ENCODE measurements at places on chromosomes 4 and X. TPM values are rescaled to one million over a fixed set of nuclear protein-coding genes. Genes with fewer than 3 reads are reported as not detected.
A peak's percentile ranks its signal among the peaks of the same experiment; 100 is the strongest.

- no peak for DNase-seq
- H3K4me1 ChIP-seq: no peaks in the 10 kb centered on the region
Observed at GRCh38 chrX:55758033-55758432, 40.5 kb downstream of the RRAGB start.

ANOS1 gene
- 5.8 TPM for total RNA-seq

DNA sequence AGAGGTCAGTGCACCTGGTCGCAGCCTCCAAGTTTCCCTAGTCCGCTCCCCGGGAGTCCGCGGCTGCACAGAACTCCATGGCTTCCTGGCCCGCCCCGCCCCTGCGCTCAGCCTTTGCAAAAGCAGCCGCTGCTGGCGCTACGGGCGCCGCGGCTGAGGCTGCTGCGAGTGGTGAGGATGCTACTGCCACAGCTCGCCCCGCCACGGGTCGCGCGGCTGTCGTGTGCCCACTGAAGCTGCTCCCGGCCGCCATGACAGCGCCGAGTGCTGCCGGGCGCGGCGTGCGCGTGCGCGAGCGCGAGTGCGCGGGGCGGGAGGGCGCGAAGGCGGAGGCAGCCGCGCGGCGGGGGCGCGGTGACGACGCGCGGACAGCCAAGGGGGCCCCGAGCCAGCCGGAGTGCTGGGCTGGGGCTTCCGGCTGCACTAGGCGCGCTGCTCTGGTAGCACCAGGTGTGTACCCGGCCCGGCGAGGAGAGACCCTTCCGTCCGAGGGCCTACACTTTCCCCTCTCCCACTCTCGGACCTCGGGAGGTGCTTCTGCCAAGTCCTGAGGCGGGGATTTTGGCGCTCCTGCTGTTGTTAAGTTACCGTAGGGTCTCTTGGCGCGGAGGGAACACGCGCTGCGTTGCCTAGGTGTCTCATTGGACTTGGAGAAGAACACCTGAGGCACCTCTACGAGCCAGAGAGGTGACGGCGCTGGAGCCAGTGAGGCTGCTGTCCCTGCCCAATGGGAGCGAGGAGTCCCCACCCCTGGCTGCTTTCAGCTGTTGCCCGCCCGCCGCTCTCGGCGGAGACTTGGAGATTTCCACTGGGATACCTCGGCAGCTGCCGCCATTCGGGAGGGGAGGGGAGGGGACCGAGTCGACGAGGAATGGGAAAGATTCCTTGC, 619 bp upstream of the LRBA start:
- peak overlapping the region; percentile 74 for H3K27ac ChIP-seq
- peak; percentile 79 for DNase-seq
- peak overlapping the region; percentile 100 for H3K4me3 ChIP-seq
- H3K4me1 ChIP-seq: peaks cover 21% of the 10 kb centered on the region

SPATA4 gene
- total RNA-seq: not detected

GRCh38 chr4:7379719-7380118, 55.0 kb downstream of the PSAPL1 start:
- H3K4me1 ChIP-seq: no peaks in the 10 kb centered on the region
- no peaks in the 10 kb centered on the region for H3K36me3 ChIP-seq
- no peak overlapping the region for H3K27ac ChIP-seq
- no peak overlapping the region for H3K4me3 ChIP-seq
- no peaks in the 10 kb centered on the region for H3K27me3 ChIP-seq

GRCh38 chr4:2116687-2117400, 57.7 kb downstream of the NAT8L start:
- H3K4me3 ChIP-seq: no peak overlapping the region
- no peak for DNase-seq
- no peak overlapping the region for H3K27ac ChIP-seq
- no peaks in the 10 kb centered on the region for H3K36me3 ChIP-seq

- peak; percentile 58 for DNase-seq
- H3K27ac ChIP-seq: peak overlapping the region; percentile 76
- H3K36me3 ChIP-seq: no peaks in the 10 kb centered on the region
- H3K4me1 ChIP-seq: peaks cover 16% of the 10 kb centered on the region
- no peaks in the 10 kb centered on the region for H3K27me3 ChIP-seq
Observed at GRCh38 chr4:122798101-122798500, 28.5 kb upstream of the FGF2 start.

GPM6B gene
- total RNA-seq: 4.7 TPM

DNA sequence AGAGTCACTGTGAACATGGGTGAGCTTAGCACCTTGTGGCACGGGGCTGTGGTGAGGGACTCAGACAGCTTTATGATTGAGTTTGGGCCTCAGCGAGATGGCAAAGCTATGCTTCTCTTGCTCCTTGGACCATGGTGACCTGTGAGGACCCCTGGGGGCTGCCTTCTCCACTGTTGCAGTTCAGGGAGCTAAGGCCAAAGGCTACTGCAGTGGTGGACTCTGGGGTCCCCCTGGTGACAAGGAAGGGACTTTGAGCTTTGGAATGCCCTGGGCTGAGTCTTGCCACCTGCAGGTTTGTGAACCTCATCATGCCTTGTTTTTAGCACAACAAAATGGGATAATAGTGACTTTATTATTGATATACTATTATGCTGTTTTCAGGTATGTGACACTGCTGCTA, 36.5 kb downstream of the TBL1X start:
- no peak for DNase-seq
- H3K27ac ChIP-seq: no peak overlapping the region
- no peaks in the 10 kb centered on the region for H3K27me3 ChIP-seq
- no peaks in the 10 kb centered on the region for H3K36me3 ChIP-seq

TRO gene
- 6.2 TPM for total RNA-seq

DNA sequence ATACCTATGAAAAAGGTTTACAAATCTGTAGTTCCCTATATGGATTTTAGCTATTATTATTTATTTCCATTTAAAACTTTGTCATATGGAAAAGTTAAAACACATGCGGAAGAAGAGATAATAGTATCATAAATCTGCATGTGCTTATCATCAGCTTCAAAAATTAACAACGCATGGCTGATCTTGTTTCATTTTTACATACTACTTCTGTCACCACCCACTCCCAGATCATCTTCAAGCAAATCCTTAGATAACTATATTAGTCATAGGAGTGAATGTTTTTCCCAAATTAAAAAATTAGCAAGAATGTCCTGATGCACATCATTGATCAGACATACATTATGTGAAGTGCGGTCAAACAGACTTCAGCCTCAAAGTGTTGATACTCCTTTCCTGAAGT, 24.6 kb upstream of the MOB1B start:
- no peak overlapping the region for H3K4me3 ChIP-seq
- H3K4me1 ChIP-seq: no peaks in the 10 kb centered on the region
- H3K27ac ChIP-seq: no peak overlapping the region
- H3K27me3 ChIP-seq: no peaks in the 10 kb centered on the region
- no peaks in the 10 kb centered on the region for H3K36me3 ChIP-seq

DNA sequence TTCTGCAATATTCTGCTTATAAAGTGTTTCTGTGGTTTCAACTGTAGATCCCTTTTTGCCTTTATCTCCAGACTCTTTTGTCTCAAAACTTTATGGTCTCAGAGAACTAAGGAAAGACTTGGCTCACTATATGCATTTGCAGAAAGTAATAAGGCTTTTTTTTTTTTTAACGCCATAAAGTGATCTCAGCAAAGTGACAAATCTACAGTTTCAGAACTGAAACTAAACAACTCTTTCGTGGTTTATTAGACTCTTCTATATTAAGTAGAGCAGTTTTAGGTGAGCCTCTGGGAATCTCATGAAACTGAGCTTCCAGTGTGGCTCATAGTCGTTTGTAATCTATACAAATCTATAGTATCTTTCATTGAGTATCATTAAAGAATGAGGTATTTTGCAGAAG, 15.3 kb downstream of the ATP7A start:
- H3K4me3 ChIP-seq: no peak overlapping the region
- H3K4me1 ChIP-seq: no peaks in the 10 kb centered on the region
- no peaks in the 10 kb centered on the region for H3K27me3 ChIP-seq

- no peak overlapping the region for H3K27ac ChIP-seq
- H3K4me1 ChIP-seq: no peaks in the 10 kb centered on the region
- H3K36me3 ChIP-seq: no peaks in the 10 kb centered on the region
- no peak overlapping the region for H3K4me3 ChIP-seq
- no peaks in the 10 kb centered on the region for H3K27me3 ChIP-seq
Observed at GRCh38 chr4:178165251-178165950, 723.2 kb upstream of the AGA start.

GRCh38 chr4:124409044-124409443, 303.5 kb downstream of the ANKRD50 start:
- DNase-seq: no peak
- no peak overlapping the region for H3K4me3 ChIP-seq
- H3K27ac ChIP-seq: no peak overlapping the region
- H3K27me3 ChIP-seq: no peaks in the 10 kb centered on the region

- no peak overlapping the region for H3K27ac ChIP-seq
- H3K4me1 ChIP-seq: no peaks in the 10 kb centered on the region
- no peaks in the 10 kb centered on the region for H3K27me3 ChIP-seq
- no peak for DNase-seq
- H3K36me3 ChIP-seq: peaks cover 49% of the 10 kb centered on the region
- no peak overlapping the region for H3K4me3 ChIP-seq
Observed at GRCh38 chrX:134782796-134783195, 124.5 kb upstream of the PLAC1 start.

DNA sequence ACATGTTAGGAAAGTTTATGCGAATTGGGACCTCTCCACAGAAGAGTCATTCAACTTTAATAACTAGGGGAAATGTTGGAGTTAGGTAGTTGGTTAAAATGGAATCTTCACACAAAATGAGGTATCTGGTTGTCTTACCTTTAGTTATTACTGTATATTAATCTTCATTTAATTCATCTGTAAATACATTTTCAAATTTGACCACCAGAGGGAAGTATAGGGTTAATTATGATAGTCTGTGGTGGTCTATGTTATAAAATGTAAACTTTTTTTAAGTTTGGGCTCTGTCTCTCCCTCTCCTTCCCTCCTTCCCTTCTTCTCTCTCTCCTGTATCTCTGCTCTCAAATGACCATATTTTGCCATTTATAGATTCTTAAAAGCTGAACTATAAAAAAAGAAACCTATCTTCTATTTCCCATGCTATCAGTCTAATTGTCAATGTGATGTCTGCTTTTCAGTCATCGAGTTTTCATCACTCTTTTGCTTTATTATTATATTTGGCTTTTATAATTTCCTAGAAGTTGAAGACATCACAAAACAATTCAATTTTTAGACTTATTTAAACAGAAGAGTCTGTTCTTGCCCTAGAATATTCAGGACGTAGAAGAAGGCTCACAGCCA, 49.8 kb downstream of the TMEM144 start:
- DNase-seq: no peak
- H3K27me3 ChIP-seq: no peaks in the 10 kb centered on the region
- H3K27ac ChIP-seq: no peak overlapping the region
- H3K4me3 ChIP-seq: no peak overlapping the region
- H3K36me3 ChIP-seq: no peaks in the 10 kb centered on the region
- peaks cover 4% of the 10 kb centered on the region for H3K4me1 ChIP-seq

- H3K36me3 ChIP-seq: no peaks in the 10 kb centered on the region
- H3K27ac ChIP-seq: no peak overlapping the region
- no peaks in the 10 kb centered on the region for H3K27me3 ChIP-seq
Observed at GRCh38 chr4:7753271-7753670, 186.4 kb downstream of the AFAP1 start.

GRXCR1 gene
- not detected for total RNA-seq

- no peaks in the 10 kb centered on the region for H3K27me3 ChIP-seq
Observed at GRCh38 chr4:13963601-13964000, 336.1 kb upstream of the BOD1L1 start.

DNA sequence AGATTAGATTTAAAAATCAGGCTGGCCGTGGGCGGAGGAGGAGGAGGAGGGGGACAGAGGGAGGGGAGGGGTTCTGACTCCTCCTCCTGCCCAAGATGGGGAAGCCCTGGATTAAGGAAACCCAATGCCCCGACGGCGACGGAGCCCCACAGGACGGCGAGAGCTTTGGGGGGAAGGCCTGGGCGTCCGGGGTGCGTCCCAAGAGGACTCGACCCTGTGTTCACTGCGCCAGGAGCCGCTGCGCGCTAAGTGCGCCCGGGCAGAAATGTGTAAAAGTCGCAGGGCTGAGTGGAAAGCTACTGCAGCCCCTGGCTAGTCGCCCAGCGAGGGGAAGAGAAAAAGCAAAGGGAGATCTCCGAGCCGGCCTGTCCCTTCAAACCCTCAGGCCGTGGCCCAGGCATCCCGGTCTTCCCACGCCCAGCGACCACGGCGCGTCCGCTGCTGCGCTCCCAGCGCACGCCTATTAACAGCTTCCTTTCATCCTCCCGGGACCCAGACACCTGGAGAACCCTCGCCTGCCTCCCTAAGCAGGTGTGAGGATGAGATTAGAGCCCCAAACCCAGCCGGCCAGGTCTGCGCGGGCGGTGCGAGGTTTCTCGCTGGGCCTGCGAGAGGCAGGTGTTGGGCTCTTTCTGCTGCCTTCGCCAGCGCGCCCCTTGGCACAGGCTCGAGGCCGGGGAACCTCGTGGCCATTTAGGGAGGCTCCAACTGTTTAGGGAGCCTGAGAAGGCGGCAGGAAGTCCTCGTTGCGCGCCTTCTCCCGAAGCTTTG, 1.4 kb upstream of the RPS6KA3 start:
- no peaks in the 10 kb centered on the region for H3K36me3 ChIP-seq
- H3K4me1 ChIP-seq: peaks cover 15% of the 10 kb centered on the region
- peak overlapping the region; percentile 71 for H3K4me3 ChIP-seq
- no peaks in the 10 kb centered on the region for H3K27me3 ChIP-seq
- H3K27ac ChIP-seq: peak overlapping the region; percentile 84
- DNase-seq: peak; percentile 49

DNA sequence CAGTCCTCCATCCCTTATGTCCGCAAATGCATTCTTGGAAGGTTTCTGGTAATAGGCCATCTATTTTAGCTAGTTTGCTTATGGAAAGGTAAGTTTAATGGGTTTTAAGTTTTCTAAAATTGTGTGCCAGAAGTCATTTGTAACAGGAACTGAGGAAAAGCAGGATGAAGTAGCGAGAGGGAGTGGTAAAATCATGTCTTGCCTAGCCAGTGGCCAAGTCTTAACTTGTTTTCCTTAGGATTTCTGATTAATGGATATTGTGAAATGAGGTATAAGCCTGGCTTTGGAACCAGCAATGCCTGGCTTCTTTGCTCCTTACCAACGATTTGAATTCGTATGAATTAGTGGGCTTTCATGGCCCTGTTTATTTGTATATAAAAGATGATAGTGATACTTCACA, 7.3 kb downstream of the SEC24B start:
- H3K4me1 ChIP-seq: peaks cover 27% of the 10 kb centered on the region
- H3K27ac ChIP-seq: no peak overlapping the region
- no peaks in the 10 kb centered on the region for H3K36me3 ChIP-seq
- H3K4me3 ChIP-seq: no peak overlapping the region
- DNase-seq: no peak

ASB9 gene
- total RNA-seq: 0.37 TPM

C4orf46 gene
- 3.2 TPM for total RNA-seq

PDGFRA gene
- total RNA-seq: 29.0 TPM
